ENCODE measurements at places on chromosomes 5 and 9.

GRCh38 chr5:61887271-61887670 is 418.7 kb upstream of the KIF2A start:
- no peak for DNase-seq

- no peak for DNase-seq
Measured at GRCh38 chr9:75988663-75989062, 98.2 kb downstream of the PCSK5 start.

- DNase-seq = peak; percentile 13
Measured at GRCh38 chr5:64634997-64635686, 55.2 kb upstream of the SHISAL2B start.

DNA sequence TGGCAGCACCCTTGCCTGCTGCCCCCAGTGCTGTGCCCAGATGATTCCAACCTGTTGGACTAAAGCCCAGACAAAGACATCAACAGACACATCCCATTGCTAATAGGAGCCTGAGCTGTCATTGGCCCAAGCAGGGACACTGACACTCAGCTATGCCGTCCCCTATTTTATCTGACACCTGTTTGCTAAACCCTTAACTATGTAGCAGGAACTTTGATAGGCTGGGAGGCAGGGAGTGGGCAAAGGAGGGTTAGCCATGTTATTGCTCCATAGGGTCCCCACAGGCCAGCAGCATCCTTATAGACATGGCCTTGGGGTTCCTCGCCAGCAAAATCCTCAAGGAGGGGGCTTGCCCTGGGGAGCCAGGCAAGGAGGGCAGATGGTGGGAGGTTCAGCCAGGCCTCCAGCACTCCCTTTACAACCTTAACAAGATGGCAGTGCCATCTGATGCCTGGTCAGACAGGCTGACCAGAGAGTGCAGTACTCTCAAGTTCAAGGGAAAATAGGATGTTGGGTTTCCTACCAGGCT is 50.4 kb upstream of the CDKN2AIPNL start:
- no peak for DNase-seq

DNA sequence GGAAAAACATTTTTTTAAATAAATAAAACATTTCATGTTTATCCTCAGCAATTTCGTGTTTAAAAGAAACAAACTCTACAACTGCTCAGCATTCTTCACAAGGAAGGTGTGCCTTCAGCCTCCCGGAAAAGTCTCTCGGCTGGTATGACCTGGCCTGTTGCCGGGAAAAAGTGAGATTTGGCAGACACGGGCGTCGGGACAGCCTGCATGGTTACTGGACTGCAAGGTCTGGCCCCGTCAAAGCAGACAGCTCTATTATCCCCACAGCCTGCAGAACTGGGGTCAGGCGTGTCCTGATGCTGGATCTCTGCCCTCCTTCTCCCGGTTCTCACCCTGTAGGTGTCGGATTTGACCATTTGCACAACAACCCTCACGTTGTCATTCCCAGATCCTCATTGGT is 120.3 kb upstream of the SPATA31C2 start:
- no peak for DNase-seq

GRCh38 chr5:61969755-61970154 is 336.3 kb upstream of the KIF2A start:
- DNase-seq = no peak

- DNase-seq = no peak
Measured at GRCh38 chr9:79263628-79264027, 308.1 kb upstream of the TLE4 start.
